CD4-positive, alpha-beta T cell treated with Interleukin-10 for 1 hour (primary cell): ENCODE measurements at places on chromosomes 1 and 21.
A peak's percentile ranks its signal among the peaks of the same experiment; 100 is the strongest.

DNA sequence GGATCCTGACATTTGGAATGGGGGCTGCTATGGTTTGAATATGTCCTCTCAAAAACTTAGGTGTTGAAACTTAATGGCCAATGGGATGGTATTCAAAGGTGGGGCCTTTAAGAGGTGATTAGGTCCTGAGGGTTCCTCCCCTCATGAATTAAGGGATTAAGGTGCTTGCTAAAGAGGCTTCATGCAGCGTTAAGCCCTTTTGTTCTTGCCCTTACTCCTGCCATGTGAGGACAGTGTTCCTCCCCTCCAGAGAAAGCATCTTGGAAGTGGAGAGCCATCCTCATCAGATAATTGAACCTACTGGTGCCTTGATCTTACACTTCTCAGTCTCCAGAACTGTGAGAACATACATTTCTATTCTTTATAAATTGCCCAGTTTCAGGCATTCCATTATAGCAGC, 146.6 kb downstream of the KCNJ6 start:
- no peak for DNase-seq

DNA sequence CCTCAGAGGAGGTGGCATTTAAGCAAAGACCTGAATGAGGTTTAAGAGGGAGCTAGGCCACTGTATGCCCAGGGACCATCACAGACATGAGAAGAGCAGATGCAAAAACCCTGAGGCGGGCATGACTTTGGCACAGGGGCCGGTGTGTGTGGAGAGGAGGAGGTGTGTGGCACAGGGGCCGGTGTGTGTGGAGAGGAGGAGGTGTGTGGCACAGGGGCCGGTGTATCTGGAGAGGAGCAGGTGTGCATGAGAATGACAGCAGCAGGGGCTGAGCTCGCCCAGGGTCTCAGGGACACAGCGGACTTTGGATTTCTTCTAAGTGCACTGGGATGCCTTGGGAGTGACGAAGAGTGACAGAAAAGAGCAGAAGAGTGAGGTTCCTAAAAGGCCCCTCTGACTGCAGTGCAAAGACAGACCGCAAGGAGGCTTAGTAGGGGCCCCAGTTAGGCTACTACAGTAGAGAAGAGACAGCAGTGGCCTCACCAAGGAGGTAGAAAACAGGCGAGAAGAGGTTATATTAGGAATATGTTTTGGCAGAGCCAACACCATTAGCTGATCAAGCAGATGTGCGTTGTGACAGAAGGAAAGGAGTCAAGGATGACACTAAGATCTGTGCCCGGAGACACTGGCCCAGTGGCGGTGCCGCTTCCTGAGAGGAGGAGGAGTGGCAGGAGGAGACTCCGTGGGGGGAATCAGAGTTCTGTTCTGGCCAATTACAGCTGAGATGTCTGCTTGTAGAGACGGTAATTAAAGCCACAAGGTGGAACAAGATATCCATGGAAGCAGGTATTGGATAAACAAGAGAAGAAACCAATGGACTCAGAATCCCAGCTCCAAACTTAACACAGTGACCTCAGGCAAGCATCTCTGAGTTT, 18.4 kb downstream of the ZBTB17 start:
- no peak for DNase-seq

DNA sequence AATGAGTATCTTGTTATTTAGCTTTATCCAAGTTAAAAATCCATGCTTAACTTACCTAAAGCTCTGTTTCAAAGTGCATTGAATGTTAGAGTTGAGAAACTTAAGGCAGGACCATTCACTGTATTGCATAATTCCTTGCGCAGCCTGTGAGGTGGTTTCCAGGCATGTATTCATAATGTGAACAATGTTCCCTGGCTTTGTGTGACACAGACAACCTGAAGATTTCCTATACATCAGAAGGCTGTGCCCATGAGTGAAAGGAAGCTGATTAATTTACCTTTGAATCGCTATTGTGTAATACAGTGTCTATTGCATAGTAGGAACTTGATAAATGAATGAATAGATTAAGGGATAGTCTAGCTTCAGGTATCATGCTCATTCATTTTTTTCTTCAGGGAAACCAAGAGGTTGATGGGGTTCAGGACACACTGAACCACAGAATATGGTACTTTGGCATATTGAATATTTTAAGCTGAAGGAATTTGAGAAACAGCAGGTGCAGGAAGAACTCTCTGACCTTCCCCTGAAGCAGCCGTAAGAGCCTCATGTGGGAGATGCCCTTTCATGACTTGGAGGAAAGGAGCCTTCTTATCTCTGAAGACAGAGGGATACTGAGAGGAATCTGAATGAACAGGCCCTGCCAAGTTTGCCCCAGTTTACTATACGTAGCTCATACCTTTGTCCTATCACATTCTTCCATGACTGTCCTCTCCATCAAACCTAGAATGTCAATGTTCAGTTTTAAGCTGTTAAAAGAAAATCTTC, 88.6 kb upstream of the GNG12 start:
- no peak for DNase-seq

DNA sequence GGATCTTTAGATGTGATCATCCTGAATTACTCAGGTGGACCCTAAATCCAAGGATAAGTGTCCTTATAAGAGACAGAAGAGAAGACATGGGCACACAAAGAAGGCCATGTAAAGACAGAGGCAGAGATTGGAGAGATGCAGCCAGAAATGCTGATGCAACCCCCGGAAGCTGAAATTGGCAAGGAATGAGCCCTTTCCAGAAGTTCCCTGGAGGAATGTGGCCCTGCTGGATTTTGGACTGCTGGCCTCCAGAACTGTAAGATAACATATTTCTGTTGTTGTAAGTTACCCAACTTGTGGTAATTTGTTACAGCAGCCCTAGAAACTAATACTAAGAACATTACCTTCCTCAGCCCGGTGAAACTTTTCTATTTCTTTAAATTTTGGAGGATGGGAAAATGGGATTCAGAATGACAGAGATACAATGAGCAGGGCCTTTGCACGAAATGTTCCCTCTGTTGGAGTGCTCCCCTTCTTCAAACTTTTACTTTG, 11.2 kb upstream of the PLPP3 start:
- DNase-seq, result no peak

DNA sequence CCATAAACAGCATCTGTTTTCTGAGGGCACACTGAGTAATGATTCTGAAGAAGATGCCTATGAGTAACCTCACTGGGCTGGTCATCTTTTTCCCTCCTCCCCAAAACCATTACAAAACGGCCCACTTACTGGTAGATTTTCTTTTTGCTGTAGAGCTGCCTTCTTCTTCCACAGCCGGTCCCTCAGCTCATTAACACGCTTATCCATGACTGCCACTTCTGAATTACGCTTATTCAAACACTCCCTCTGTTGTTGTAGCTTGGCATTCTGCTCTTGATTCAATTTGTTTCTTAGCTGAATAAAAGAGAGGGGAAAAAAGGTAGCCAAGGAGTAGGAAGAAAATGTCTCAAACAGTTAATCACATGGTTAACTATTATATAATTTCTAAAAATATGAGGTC, 43.1 kb downstream of the TP53BP2 start:
- no peak for DNase-seq

GRCh38 chr1:1173793-1174415, at the start of gene TTLL10:
Gene TTLL10, plus strand, starts transcription at chr1:1173880. Its CDS starts 5,336 bp downstream, at chr1:1179216.
- peak; percentile 77 for DNase-seq

- no peak for DNase-seq
Measured at GRCh38 chr1:86146566-86146965, 10.0 kb downstream of the COL24A1 start.

DNA sequence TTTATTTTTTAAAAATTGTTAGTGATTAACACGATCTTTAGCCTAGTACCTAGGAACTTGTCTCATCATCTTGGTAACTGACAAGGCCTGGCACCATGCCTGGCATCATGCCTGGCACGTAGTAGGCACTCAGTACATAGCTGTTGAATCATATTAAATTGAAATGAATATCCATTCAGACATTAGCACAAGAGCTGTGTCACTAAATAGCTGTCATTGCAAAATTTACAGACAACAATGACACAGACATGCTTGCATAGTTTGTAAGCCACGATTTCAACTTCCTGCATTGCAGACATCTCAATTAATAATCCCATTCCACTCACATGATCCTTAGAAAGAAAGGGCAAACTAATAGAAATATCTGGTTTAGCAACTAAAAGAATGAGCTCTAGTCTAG, 15.4 kb upstream of the PHACTR4 start:
- no peak for DNase-seq

DNA sequence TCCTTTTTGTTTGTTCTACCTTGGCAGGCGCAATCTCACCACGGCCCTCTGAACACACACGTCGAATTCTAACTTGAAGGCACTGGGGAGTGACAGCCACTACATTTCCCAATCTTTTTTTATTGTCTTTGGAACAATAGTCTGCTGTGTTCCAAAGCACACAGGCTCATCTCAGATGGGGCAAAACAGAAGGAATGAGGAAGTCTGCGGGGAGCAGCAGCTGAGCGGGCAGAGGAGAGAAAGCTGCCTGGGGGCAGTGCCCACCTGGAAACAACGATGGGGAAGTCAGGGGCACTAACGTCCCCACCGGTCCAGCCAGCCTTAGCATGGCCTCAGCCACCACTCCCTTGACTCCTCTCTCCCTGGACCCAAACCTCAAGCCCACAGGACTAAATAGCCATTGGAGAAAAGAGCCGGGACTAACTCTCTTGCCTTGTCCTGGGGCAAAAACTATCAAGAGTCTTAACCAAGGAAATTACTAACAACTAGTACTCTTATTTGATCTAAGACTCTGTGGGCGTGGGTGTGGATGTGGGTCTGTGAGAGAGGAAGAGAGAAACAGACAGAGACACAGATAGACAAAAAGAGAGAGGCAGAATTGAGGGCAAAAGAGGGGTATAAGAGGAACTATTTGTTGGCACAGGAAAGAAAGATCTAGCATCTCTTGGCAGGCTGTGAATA, 34.2 kb downstream of the SYF2 start:
- no peak for DNase-seq

DNA sequence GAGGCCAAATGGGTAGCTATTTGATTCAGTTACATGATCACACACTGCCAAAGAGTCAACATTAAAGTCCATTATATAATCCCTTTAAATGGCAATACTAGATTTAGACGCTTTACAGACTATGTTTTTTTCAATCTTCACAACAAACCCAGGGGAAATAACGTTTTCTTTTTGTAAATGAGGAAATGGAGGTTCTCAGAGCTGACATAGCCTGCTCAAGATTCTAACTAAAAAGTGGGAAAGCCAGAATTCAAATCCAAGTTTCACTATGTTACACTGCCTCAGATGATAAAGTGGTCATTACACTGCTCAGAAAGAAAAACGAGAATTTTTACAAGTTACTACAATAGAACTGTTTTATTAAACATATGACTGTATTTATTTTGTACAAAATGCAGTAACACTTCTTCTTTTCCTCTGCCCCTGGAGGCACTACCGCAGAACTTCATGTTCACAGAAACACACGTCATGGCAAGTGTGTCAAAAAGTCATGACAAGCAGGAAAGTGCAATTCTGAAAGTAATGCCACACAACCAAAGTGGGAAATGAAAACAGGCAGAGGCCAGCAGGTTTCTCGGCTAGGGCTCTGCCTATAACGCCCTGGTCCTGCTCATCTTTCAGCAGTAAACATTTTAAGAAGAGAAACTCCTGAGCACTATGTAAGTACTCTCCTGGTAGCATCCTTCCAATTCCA, 19.0 kb downstream of the THEMIS2 start:
- DNase-seq, result peak; percentile 71

DNA sequence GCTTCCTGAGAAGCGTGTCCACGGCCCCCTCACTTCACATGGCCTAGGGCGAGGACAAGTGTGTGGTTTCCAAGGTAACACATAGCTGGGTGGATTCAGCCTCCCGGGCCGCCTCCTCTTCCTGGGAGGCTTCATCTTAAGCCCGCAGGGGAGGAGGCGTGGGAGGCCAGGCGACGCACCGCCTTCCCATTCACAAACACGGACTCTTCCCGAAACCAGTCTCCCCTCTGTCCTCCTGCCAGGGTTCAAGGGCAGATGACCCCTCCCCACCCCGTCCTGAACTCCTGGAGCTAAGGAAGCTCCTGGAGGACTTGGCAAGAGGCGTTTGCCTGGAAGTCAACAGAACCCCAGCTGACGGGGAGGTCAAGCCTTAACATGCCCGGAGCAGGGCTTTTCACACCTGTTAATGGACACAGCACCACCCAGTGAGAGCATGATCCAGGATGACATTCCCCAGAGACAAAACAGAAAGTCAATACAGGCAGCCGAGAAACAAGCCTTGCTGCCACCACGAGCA, 56.7 kb downstream of the KCNN3 start:
- DNase-seq, result no peak

DNA sequence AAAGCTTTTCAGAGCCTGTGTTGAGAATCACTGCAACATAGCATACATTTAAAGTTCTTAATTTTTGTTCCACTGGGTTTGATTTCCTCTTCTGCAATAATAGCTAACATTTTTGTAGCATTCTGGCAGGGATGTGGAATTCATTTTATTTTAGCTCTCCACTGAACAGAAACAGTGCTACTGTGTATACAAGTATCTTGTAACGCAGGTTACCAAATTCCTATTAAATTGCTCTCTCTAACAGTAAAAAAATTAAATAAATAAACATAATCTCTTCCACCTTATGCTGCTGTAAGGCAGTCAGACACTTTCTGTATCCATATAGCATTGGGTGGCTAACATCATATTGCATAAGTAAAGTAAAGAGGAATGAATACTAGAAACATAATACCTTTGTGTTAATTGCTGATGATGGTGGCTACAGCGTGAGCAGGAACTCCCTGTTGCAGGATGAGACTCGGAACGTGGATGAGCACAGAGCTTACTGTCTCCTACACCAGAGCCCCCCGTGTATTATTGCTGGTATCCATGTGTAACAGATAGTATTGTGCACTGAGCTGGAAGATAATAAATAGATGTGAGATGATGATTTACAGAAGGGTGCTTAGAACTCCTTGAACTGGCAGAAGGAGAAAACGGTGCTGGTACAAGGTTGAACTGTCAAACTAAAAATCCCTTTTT, 276.9 kb upstream of the SNX7 start:
- no peak for DNase-seq

DNA sequence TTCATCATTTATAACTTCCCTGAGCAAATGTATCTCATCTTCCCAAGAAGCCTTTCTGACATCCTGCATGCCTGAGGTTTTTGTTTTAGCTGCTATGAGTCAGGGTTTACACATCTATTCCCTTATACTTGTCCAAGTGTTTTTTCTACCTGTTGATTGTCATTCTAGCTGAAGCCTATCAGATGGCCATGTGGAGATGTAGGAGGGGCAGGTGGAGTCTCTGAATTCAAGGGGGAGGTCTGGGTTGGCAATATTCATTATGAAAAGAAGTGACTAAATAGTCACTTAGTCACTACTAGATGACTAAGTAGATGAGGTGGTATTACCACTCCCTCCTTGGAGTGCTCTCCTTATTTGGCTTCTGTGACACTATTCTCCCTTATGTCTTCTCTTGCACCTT, 52.4 kb downstream of the XCL1 start:
- DNase-seq, result no peak

DNA sequence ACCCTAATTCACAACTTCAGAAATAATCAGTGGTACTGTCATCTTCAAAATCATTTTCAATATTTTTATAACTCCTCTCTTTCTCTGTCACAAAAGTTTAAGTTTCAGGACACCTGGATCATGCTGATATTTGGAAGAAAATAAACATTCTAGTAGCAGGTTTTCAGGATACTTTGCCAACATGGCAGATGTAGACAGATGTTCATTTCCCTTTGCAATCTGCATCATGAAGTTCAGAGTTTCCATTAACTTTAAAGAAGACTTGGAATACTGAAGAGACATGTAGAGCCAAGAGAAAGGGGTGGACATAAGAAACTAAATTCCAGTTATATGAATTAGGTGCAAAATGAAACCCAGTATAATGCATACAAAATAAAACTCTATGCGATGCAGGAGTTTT, 218.1 kb downstream of the USH2A start:
- DNase-seq, result no peak
